H1 (cell line): ENCODE measurements at places on chromosomes 7 and 10. TPM values are rescaled to one million over a fixed set of nuclear protein-coding genes. Genes with fewer than 3 reads are reported as not detected.

DNA sequence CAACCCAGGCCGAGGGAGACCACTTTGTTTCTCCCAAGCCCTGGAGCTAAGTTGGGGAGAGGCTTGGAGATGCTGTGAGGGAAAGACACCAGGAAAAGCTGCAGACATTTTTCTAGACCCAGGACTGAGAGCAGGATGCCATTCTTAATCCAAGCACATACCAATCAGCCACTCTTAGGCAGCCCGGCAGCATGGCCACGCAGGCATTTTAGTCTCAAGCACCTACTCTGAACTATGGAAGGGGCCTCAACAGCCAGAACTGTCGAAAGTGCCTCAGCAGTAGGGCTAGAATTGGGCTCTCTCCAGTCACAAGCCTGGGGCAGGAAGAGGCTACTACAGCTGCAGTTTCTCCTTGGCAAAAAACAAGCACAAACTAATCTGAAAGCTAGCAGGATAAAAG lies 57.8 kb downstream of the GCC1 start:
- no peak for DNase-seq

DNA sequence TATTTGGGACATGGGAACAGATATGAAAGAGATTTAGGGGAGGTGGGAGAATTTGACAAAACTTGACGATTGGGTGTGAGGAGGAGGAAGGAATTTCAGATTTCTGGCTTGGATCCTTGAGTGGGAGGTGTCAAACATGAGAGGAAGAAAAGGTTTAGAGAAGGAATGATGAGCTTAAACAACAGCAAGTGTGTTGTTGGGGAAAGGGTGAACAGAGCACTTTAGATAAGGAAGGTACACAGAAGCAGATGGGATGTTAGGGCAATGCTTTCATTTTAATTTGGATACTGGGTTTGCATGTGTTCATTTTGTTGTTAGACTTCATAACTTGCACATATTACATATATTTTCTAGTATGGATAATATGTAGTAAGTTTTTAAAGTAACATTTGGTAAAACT lies 23.2 kb downstream of the REEP3 start:
- DNase-seq: no peak

DNA sequence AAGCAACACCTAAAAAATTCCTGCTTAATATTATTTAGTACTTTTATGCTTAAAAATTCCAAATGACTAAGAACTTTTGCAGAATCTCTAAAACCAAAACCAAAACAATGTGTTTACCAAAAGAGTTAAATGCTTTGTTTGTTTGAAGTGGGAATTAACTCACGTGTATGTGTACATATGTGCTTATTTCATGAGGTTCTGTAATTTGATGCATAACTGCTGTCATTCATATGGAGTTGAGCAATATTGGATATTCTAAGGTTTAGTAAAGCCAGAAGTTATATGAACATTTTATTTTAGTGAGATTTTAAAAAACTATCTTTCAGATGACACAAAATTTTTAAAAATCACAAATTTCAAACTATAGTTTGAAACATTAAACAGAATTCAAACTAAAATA lies 157.1 kb downstream of the PIP4K2A start:
- no peak for DNase-seq

GRCh38 chr10:3486346-3487065 lies 298.5 kb downstream of the KLF6 start:
- DNase-seq: no peak

- DNase-seq: no peak
These were observed 166.4 kb downstream of the DNAJB6 start for GRCh38 chr7:157503229-157503628.

DNA sequence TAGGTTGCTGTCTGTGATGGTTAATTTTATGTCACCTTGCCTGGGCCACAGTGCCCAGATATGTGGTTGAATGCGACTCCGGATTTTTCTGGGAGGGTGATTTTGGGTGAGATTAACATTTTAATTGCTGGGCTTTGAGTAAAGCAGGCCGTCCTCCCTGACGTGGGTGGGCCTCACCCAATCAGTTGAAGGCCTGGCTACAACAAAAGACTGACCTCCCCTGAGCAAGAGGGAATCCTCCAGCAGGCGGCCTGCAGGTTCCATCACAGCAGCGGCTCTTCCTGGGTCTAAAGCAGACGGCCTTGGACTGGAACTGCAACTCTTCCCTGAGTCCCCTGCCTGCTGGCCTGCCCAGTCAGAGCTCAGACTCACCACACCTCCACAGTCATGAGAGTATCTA lies 114.2 kb downstream of the SFMBT2 start:
- no peak for DNase-seq

- DNase-seq: no peak
These were observed 12.7 kb downstream of the PTPRE start for GRCh38 chr10:127919418-127920271.

- no peak for DNase-seq
These were observed 698.2 kb upstream of the AUTS2 start for GRCh38 chr7:68900096-68900495.

The TRDMT1 gene
- 20.2 and 21.4 TPM in 2 replicates for total RNA-seq

DNA sequence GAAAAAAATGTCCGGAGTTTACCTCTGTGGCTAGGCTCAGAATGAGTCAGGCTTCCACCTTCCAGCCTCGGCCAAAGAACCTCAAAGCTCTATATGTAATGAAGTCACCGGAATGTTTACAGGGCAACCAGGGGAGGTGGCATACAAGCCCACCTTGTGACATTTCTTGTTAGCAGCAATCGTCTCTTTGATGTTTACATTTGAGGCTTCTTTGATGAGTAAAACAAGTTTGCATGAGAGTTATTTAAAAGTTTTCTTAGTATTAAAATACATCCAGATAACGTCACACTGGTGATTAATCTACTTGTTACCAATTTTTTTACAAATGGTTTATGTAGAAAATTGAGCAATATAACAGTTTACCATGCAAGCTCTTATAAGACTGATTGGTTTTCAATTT lies 133.1 kb upstream of the ADAM12 start:
- DNase-seq: no peak

The CALHM3 gene
- 0.17 TPM in 1 of 2 replicates, not detected in the other for total RNA-seq

DNA sequence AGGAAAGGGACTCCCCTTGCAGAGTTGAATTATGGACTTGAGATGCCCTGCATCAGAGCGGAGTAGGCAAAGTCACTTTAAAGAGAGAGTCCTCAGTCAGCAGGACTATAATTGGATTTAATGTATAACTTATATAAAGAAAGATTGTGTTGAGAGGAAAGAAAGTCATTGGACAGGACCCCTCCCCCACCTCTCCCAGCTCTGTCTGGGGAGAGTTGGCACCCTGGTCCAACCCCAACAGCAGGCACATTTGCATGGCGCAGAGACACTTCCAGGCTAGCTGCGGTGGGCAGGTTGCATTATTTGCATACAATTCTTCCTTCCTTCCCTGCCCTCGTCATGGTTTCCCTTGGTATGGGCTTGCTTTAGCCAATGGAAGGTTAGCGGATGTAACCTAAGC lies 46.1 kb upstream of the NPTX2 start:
- no peak for DNase-seq

GRCh38 chr7:17600340-17600752 lies 301.9 kb downstream of the AHR start:
- no peak for DNase-seq

DNA sequence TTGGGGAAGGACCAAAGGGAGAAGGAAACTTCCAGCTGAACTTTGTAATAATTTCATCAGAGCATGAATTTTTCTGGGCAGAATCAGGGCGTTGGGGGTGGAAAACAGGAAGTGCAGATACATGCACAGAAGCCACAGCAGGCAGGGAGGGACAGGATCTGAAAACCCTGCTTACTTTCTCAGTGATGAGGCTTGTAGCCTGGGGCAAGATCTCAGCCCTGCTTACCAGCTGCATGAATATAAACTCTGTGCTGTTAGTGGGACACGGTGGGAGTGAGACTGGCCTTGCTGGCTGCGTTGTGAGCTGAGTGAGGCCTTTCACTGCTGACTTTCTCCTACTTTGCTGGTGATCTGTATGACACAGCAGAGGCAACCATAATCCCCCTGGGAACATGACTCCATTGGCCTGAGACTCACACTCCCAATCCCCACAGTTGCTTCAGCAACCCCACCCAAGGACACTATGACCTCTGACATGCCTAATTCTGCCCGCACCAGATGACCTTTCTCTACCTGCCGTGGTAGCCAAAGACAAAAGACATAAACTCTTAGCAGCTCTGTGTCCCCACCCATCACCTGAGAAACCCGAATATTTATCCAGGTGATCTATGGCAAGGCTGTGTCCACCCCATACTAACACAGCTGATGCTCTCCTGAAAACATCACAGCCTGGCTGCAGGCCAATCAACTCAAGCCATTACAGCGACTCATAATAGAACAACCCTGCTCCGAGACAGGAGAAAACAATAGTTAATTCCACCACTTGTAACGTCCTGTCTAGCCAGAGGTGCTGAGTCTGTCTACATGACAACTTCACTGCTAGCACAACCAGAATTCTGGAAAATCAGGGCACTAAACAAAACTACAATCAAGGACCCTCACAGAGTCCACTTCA lies 190.7 kb upstream of the CHRM2 start:
- DNase-seq: no peak

The PRRT4 gene
- total RNA-seq: 0.34 and 0.69 TPM in 2 replicates

GRCh38 chr10:71366690-71367089 lies 30.0 kb upstream of the CDH23 start:
- DNase-seq: no peak

- no peak for DNase-seq
These were observed 50.6 kb upstream of the DUSP5 start for GRCh38 chr10:110446954-110447608.

The DBF4 gene
- total RNA-seq: 78.9 and 82.4 TPM in 2 replicates

The AKR1C4 gene
- not detected in 2 replicates for total RNA-seq

The CALCR gene
- 3.0 and 3.6 TPM in 2 replicates for total RNA-seq

The UCN3 gene
- total RNA-seq: not detected in 2 replicates

- DNase-seq: no peak
These were observed 38.0 kb upstream of the PCBD1 start for GRCh38 chr10:70926226-70927000.

DNA sequence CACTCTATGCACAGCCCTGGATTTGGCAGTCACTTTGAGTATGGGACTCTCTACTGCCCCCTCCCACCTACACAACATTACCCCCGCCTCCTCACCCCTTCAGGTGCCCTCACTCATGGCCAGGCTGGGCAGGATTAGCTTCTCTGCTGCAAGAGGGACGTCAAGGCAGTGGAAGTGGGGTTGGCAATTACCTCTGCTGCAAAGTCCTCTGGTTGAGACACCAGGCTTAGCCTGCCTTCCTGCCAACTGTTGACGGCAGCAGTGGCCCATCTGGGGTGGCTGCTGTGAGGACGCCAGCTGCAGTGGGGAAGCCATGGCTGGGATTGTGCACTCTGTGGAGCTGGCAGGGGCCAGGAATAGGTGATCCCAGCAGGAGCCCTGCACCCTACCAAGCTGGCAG lies 26.7 kb downstream of the SVIL start:
- no peak for DNase-seq

DNA sequence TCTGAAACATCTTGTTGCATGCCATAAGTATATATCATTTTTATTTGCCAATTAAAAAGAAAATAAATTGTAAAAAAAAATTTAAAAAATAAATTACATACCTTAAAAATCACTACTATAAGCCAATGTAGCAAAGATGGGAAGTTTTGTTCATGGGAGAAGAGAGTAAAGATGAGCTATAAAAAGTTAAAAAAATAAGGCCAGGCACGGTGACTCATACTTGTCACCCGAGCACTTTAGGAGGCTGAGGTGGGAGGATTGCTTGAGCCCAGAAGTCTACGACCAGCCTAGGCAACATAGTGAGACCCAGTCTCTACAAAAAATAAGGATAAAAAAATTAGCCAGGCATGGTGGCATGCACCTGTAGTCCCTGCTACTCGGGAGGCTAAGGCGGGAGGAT lies 8.4 kb upstream of the STK32C start:
- no peak for DNase-seq
